ENCODE measurements at places on chromosomes 1 and 21.

DNA sequence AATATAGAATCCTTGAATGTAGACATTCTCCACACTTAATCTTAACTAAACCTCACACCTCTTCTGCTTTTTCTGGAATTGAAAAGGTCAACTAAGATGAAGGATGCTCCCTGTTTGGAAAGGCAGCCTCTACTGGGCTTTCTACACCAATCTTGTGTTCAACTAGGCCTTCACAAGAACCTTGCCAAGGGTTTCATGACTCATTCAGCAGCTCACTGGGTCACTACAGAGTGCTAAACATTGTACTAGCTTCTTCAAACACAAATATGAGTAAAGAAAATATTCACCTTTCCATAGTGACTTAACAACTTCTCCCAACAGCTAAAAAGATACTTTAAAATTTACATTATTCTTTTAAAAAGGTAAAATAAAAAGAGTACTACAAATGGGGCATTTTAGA, 135.3 kb upstream of the PRMT6 start:
- DNase-seq = no peak

- DNase-seq = no peak
Measured at GRCh38 chr21:24945910-24946309, 661.4 kb downstream of the MRPL39 start.

GRCh38 chr1:200174525-200175295, 147.2 kb downstream of the NR5A2 start:
- DNase-seq = no peak

DNA sequence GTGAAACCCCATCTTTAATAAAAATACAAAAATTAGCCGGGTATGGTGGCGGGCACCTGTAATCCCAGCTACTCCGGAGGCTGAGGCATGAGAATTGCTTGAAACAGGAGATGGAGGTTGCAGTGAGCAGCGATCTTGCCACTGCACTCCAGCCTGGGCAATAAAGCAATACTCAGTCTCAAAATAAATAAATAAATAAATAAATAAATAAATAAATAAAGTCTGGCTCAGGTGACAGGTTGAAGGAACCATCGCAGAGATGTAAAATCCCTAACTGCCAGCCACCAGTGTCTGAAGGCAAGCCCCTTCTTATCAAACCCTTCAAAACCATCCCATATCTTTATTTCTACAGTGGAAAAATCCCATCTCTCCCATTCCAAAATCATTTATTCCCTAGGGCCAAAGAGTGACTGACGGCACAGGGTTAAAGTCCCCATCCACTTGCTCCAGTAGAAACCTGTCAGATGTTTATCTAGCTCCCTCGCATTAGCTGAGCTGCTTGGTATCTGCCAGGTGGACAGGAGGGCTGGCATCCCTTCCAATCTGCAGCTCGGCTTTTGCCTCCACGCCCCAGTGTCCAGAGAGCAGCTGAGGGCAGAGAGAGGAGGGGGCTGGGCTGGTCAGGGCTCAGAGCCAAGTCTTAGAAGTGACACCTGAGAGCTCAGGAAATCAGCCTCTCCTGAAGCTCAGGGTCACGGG, 5.0 kb downstream of the CSRP1 start:
- DNase-seq = no peak

GRCh38 chr1:160647329-160647720, 481 bp upstream of the SLAMF1 start:
- no peak for DNase-seq

- no peak for DNase-seq
Measured at GRCh38 chr1:81287411-81288080, 513.2 kb upstream of the ADGRL2 start.

DNA sequence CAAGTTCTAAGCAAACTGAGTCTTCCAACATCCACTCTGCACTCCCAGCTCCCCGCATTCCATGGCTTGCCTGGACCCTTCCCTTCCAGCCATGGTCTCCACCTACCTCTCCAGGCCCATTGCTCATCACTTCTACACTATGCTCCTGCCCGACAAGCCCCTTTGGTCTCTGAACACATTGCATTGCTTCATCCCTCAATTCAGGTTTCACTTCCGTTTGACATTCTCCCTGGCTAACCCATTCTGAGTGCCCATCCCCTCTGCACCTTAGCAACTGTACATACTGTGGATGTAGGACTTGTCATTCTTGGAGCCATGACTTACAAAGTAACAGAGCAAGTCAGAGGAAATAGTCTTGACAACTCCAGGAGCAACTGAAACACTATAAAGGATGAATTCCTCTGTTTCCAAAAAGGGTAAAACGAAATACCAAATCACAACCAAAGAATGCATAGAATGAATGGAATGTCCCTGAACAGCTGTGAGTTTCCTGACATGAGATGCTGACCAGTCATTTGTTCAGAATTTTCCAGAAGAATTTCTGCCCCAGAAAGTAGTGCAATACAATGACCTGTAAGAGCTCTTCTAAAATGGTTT, 66.7 kb downstream of the KCNJ6 start:
- DNase-seq = peak; percentile 64
